Muscle of back (tissue), 13 donors: ENCODE measurements at places on chromosomes 12 and 14. TPM values are rescaled to one million over a fixed set of nuclear protein-coding genes. Genes with fewer than 3 reads are reported as not detected.

GRCh38 chr12:44389038-44389437 is 487.1 kb downstream of the NELL2 start:
- no peak for DNase-seq

DNA sequence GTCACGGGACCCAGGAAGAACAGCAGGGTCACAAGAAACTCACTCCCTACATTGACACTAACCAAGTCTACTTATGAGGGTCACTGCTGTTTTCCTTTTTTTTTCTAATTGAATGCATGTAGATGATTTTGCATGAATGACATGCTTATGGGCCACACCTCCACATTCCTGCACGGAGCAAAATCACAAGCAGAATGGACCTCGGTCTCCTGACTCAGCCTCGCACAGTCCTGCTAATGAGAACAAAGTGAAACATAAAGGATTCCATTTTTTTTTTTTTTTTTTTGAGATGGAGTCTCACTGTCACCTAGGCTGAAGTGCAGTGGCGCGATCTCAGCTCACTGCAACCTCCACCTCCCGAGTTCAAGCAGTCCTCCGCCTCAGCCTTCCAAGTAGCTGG is 12.3 kb downstream of the SCARB1 start:
- DNase-seq: no peak

GRCh38 chr12:32198555-32198954 is 91.9 kb downstream of the BICD1 start:
- no peak for DNase-seq

- DNase-seq: no peak
These were observed 1454.0 kb upstream of the SEL1L start for GRCh38 chr14:82987502-82988124.

The POLE2 gene
- polyA plus RNA-seq: 14.8 TPM

- DNase-seq: no peak
These were observed 401.4 kb downstream of the RPL10L start for GRCh38 chr14:46250113-46250703.

The DPY19L2 gene
- 4.6 TPM for polyA plus RNA-seq

DNA sequence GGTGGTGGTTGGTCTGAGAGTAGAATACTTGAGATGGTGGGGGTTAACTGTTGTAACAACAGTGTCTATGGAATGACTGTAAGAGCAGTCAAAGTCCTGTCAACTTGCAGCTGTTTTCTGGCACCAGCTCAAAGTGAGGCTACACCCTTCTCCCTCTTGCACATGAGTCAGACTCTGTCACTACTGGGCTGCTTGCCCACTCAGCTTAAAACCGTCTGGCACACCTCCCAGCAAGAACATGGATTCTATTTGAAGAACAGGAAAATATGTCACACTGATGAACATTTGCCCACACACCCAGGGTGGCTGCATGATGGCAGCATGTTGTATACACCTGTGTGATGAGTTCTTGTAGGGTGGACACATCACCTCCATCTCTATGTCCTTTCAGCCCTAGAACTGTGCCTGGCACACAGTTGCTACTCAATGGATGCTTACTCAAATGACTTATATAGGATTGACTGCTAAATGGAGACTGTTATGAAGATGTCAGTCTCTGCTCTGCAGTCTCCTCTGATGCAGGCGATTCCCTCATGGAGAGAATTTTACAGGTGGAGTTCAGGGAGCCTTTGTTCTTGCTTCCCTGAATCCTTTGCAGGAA is 19.3 kb upstream of the SERPINA6 start:
- peak; percentile 99 for DNase-seq

- no peak for DNase-seq
These were observed 163.4 kb downstream of the RAD51B start for GRCh38 chr14:67982711-67983608.

GRCh38 chr14:87613881-87614280 is 379.1 kb downstream of the GALC start:
- DNase-seq: no peak

The FOXG1 gene
- 0.04 TPM for polyA plus RNA-seq

The SLC10A1 gene
- polyA plus RNA-seq: not detected

DNA sequence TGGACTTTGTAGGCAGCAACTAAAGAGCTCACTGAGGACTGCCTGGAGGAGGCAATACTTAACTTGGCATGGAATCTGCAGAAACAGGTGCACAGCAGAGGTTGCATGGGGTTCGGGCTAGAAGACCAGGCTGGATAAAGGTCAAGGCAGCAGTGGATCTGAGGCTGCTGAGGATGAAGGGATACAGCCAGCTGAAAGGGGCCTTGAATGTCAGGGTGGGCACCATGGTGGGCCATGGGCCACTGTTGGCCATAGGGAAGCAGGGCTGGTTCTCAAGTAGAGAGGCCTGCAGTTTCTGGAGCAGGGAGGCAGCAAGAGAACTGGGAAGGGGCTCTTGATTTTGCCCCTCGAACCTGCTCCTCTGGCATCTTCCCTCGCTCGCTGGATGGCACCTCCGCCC is 55.5 kb downstream of the C14orf132 start:
- DNase-seq: no peak

The NAP1L1 gene
- polyA plus RNA-seq: 574 TPM
